GM13977 (cell line): ENCODE measurements at places on chromosomes 12 and 14.

DNA sequence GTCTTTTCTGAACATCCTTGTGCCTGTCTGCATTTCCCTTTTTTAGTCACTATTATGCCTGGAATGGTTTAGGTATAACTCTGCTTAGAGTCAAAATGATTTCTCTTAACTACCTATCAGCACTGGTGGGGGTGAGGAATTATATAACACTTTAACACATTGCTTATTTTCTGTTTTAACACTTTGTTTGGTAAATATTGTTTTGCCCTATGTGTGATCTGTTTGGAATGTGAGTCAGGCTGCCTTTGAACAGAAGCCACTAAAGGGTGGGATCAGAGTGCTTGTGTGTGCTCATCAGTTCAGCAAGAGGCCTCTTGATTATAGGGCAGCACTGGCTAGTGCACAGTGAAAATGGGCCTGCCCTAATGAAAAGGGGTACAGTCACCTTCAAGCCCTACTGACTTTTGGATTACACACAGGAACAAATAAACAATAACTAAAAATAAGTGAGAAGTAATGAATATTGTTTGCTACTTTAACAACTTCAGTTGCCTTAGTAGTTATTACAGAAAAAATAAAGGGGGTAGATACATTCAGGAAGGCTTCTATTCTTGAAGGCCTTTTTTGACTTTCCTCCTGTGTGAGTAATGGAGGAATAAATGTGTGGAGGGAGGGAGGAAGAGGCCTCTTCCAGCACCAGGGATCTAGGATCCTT, 23.2 kb downstream of the NGDN start:
- no peak for DNase-seq

GRCh38 chr12:63875703-63876102, 31.2 kb downstream of the SRGAP1 start:
- DNase-seq: no peak

- no peak for DNase-seq
These were observed 243.1 kb upstream of the PWP1 start for GRCh38 chr12:107442326-107442987.

GRCh38 chr12:72485017-72485701, 213.0 kb downstream of the TRHDE start:
- DNase-seq: no peak

- peak; percentile 83 for DNase-seq
These were observed 21.7 kb downstream of the AICDA start for GRCh38 chr12:8590842-8591545.

GRCh38 chr12:15368812-15369211, 46.5 kb downstream of the PTPRO start:
- no peak for DNase-seq

- no peak for DNase-seq
These were observed 29.9 kb upstream of the AEBP2 start for GRCh38 chr12:19409376-19409775.
